ENCODE measurements at places on chromosomes 16 and 17.
A peak's percentile ranks its signal among the peaks of the same experiment; 100 is the strongest.

GRCh38 chr17:51322390-51323029, 62.2 kb downstream of the UTP18 start:
- DNase-seq = no peak

DNA sequence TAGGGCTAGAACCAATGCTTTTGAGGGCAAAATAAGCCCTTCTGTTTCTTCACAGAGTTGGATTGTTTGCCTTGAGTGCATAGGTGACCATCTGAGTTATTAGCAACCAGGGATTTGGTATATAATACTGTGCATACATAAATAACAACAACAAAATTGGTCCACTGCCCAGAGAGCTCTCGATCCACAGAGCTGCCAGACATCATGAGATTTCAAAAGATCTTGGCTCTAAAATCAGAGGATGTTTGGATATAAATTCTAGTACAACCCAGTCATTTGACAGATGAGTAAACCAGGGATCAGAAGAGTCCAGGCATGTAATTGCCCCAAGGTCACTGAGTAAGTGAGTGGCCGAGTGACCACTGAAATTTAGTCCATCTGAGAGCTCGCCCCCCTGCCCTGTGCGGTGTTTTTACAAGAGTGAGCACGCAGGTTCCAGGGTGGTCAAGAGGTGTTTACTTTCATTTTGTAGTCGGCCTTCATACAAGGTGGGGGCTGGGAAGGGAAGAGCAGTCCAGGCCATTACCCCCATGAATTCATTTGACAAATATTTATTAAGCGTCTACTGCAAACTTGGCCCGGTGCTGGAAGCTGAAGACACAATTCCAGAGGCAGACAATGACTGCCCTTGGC, 1.8 kb upstream of the MT2A start:
- DNase-seq = no peak

- no peak for DNase-seq
These were observed 3.8 kb downstream of the EFCAB5 start for GRCh38 chr17:29945281-29945680.

DNA sequence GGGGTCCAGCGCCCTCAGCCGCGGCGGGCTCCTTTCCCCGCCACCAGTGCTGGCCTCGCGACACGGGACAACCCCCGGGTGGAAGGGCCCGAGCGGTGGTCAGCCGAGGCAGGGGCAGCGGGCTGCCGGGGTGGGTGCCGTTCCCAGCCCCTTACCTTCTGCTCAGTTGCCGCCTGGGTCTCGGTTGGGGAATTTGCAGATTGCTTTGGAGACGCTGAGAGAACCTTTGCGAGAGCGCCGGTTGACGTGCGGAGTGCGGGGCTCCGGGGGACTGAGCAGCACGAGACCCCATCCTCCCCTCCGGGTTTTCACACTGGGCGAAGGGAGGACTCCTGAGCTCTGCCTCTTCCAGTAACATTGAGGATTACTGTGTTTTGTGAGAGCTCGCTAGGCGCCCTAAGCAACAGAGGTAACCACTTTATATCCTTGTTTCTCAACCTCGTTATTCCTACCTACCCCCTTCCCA, 381 bp downstream of the CTNS start:
- DNase-seq = peak; percentile 8

DNA sequence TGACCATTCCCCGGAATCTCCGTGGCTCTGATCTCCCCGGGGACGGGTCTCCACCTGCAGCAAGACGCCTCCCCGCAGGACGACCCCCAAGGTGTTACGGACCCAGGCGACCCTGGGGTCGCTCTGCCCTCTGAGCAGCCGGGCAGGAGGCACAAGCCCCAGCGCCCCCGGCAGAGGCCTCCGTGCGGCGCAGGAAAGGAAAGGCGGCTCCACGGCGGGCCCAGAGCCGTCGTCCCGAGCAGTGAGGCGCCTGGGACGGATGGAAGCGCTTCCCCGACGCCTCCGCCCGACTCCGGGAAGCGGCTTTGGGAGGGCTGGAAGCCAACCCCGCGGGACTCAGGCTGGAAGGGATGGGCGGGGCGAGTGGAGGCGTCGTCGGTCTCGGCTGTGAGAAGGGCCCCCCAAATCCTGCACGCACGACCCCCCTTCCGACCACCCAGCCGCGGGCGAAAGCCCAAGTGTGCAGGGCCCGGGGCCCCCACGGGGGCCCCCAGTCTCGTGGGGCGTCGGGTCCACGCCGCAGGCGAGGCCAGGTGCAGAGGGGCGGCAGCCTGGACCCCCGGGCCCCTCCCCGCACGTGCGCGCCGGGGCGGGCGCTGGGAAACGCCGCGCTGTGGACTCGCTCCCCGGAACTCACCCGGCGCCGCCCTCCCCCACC, 32.7 kb upstream of the RPH3AL start:
- peak; percentile 14 for DNase-seq

DNA sequence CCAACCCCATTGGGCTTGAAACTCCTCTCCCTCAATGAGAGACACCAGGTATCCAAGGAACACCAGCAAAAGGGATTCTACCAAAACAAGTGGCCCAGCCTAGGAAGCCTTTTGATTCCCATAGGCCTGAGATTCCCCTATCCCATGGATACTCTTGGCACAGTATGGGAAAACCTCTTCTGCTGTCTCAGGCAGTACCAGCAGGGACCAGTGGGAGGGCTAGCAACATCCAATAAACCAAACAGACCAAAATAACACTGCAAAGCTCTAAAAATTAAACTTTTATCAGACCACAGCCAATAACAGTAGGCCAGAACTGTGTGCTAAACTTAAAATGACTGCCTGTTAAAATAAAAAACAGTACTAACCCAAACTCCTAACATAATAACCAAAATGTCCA, 153.9 kb upstream of the CES5A start:
- DNase-seq = no peak

GRCh38 chr17:81833921-81834830, 674 bp downstream of the PPP1R27 start:
- DNase-seq = no peak

- no peak for DNase-seq
These were observed 7.7 kb downstream of the NUBP1 start for GRCh38 chr16:10751291-10751697.

DNA sequence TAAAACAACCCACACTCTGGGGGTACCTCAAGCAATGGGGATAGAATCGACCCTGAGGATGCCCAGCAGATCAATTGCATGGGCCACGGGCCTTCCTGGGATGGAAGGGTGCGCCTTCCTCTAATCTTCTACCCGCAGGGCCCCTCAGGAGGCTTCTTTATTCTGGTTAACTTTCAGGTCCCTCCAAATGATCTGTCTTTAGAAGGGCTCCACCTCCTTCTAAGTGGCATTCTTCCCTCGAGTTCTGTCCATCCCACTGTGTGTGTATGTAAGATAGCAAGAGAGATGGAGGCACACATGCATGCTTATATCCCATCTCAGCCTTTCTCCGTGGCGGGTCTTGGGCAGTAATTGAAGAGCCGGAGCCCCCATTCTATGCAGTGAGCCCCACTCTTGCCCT, 125.7 kb downstream of the MRM1 start:
- no peak for DNase-seq

GRCh38 chr16:66728117-66728787, 23.2 kb downstream of the DYNC1LI2 start:
- peak; percentile 11 for DNase-seq

All from CD4-positive, alpha-beta T cell (primary cell).